GDM1 (cell line): ENCODE measurements at places on chromosomes 2 and 18.

GRCh38 chr2:45652090-45653031, 886 bp downstream of the PRKCE start:
- DNase-seq, result no peak

DNA sequence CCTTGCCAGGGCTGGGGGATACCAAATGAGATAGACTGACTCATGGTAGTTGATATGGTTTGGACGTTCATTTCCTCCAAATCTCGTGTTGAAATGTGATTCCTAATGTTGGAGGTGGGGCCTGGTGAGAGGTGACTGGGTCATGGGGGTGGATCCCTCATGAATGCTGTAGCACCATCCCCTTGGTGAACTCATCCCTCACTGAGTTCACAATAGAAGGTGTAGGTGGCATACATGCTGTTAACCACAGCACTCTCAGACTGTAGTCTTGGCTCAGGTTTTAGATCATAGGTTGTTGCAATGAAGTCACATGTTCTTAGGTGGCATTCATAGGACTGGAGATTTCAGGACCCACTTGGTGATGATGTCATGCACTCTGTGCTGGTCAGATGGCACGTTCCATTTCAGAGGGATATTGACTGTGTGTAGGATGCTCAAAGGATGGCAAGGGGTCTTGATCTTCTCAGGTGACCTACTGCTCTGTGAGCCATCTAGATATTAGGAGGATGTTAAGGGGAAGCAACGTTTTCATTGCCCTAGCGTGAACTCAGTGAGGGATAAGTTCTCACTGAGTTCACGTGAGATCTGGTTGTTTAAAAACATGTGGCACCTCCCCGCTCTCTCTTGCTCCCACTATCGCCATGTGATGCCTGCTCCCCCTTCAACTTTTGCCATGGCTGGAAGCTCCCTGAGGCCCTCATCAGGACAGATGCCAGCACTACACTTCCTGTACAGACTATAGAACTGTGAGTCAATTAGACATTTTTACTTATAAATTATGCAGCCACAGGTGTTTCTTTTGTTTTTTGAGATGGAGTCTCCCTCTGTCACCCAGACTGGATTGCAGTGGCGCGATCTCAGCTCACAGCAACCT, 73.8 kb upstream of the ACAA2 start:
- DNase-seq, result no peak

DNA sequence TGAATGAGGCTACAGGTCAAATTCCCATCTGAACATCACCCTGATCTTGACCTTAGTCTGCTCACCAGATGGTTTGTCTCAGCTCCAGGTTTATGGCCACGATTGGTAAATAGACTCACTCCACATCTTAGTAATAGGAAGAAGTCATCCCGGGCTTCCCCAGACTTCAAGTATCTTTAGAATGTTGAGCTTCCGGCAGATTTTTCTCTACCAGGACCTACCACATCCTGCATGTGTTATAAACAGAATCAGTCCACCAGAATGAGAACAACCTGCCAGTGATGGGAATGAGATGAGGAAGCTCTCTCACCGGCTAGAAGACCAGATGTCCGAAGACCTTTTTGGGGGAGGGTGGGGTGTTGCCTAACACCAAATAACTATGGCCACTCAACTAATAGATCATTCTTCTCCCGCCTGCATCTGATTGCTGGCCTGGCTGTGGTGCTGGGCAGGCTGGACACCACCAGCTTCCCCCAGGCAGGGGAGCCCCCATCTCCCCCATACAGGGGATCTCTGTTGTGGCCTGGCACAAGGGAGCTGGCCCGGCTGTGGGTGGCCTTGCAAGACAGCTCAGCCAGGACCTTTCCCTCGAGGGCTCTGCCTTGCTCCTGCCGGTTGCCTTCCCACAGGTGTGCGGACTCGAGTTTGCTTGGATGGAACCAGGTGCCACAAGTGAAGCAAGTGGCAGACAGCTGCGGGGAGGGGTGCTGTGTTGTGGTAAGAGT, 88.5 kb downstream of the SH3RF3 start:
- peak; percentile 14 for DNase-seq

DNA sequence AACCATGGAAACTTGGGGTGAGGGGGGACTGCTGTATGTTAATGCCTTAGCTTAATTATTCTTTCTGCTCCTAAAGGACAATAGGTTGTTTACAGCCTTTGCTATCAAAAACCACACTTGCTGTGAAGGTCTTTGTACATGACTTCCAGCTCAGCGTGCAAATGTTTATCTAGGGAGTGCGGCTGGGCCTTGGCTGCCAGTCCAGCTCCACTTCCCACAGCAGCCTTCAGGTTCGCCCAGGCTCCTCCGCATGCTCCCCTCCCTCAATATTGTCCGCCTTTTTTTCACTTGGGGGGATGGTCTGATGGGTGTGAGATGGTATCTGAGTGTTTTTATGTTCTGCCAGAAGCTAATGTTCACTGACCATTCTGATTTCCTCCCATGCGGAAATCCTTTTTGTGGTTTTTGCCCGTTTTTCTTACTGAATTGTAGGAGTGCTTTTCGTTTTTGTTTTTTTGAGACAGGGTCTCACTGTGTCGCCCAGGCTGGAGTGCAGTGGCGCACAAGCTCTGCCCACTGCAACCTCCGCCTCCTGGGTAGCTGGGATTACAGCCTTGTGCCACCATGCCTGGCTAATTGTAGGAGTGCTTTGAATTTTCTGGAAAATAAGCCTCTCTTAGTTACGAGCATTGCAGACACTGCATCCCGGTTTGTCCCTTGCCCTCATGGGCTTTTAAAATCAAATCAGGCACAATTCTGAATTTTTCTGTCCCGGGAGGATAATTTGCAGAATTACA, 28.8 kb downstream of the SH3BP4 start:
- no peak for DNase-seq

DNA sequence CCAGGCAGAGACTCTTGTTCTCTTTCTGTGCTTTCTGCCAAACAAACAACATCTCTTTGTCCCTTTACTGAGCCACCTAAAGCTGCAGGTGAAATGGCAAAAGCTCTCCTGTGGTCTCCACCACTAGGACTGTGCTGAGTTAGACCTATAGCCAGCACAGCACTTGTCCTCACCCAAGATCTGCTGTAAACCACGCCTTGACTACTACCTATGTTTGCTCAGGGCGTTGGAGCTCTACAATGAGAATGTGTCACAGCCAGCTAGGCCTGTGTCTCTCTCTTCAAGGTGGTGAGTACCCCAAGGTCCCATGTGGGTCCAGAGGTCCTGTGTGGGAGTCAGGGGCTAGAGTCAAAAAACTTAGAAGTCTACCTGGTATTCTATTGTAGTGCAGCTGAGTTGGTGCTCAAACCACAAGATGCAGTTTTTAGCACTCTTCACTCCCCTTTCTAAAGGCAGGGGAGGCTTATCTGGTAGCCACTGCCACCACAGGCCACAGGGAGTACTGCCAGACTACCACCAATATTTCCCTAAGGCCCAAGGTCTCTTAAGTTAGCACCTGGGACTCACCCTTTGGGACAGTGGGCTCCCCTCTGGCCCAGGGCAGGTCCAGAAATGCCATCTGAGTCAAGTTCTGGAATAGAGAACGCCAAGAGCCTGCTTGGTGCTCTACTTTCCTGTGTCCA, 96.8 kb upstream of the RPRM start:
- DNase-seq, result no peak

DNA sequence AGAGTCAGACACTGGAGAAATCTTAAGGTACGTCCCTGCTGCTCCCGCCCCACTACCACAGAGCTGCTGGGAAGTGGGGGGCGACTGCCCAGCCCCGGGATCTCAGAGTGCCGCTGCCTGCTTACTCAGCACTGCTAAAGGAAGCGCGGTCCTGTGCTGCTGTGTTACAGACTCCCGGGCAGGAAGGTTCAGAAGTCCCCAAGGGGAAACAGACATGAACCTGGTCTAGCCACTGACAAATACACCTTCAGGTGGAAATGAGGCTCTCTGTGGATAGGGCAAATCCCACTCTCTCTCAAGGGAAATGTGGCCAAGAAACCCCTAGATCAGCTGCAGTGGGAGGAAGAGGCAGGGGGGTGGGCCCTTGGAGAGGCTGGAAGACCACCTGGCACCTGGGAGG, 13.7 kb downstream of the MTERF4 start:
- DNase-seq, result no peak

- DNase-seq, result no peak
These were observed 46.9 kb downstream of the INPP5D start for GRCh38 chr2:233107011-233107410.
